ENCODE measurements at places on chromosomes 13 and 19. TPM values are rescaled to one million over a fixed set of nuclear protein-coding genes. Genes with fewer than 3 reads are reported as not detected.

The PAK4 gene
- total RNA-seq, result 10.2 TPM

The KLK13 gene
- total RNA-seq, result not detected

DNA sequence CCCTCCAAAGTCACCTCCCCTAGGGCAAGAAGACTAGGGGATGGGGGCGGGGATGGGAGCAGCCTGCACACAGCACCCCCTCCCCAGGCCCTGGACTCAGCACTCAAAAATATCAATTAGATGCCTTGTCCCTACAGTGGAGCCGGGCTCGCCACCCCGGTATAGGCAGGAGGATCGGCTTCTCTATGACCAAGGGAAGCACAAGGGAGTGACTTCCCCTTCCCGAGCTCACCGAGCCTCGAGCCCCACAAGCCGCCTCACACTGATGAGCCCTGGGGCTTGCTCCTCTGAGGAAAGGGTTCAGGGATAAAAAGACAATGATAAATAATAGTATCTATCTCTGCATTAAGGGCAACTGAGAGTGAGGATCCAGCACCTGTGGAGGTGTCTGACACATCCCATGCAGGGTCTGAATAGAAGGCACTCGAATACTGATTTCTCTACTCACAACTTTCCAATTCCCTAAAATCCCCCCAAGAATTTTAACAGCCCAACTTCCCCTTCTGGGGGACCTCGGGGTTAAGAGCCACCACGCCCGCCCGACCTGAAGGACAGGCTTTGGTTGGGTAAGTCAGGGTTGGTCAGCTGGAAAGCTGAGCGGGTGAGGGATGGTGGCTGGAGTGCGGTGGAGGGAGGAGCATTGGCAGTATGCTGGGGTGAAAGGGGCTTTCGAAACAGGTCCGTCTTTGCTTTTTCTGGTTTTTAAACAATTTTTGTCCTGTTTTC, 51.3 kb downstream of the STK24 start:
- no peak for DNase-seq

DNA sequence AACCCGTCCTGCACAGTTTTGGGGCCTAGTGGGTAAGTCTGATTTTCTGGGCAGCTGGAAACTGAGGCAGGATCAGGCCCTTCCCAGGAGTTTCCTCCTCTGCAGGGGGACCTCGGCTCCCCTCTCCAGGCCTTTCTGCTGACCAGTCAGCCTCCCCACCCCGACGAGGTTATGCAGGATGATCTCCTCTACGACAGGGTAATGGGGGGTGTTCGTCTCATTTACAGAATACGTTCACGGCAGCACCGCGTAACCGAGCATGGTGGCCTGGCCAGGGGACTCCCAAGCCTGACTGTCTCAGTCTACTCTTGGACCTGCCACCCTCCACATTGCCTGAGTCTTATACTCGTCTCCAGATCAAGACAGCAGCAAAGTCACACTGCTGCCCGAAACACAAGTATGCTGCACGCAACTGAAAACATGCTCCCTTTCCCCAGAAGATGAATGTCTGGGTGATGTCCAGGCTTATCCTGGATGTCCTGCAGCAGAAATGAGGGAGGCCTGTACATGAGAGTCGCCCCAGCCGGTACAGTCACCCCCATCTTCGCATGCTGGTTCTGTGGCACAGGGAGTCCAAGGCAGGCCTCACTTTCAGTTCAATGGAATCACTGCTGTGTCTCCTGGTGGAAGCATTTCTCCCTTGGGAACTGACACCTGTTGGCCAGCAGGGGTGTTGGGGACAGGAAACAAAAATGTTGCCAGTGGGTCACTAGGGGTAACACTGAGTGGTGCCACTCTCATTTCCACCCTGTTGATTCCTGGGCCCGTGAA, 120.8 kb downstream of the SOX1 start:
- DNase-seq, result no peak

The FCER2 gene
- 0.48 TPM for total RNA-seq

DNA sequence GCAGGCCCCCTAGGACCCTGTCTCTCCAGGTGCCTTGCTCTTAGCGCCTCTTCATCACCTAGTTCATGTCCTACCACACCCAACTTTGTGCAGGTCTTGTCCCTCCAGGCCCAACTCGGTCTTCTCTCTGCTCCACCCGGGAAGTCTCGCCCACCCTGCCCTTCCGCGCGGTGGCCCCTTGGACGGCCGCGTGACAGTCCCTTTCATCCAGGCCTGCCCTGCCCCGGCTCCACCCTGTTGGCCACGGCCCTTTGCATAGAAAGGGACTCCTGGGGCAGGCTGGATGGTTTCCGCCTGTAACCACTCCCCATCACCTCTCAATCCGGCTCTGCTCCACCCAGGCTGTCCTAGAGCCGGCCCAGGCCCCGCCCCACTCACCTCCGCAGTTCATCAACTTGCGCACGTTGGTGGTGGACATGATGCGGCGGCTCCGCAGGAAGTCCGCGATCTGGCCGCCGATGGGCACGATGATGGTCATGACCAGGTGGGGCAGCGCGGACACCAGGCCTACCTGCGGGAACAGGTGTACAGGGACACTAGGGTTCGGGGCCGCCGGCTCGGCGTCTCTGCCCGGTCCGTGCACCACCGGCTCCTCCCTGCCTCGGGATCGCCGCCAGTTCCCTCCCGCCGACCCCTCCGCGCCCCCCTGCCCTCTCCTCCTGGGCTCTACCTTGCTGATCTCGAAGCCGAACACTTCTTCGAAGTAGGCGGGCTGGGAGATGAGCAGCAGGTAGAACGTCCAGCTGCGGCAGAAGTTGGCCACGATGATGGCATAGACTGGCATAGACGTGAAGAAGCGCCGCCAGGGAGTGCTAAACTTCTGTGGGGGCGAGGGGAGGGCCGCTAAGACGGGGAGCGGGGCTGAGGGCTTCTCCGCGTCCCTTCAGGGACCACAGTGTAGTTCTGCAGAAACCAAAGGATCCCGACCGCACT, 7.2 kb downstream of the GFY start:
- no peak for DNase-seq

The ACTMAP gene
- 2.6 TPM for total RNA-seq

- no peak for DNase-seq
Observed at GRCh38 chr13:35567406-35567980, 91.0 kb upstream of the MAB21L1 start.

- no peak for DNase-seq
Observed at GRCh38 chr13:97141564-97142005, 80.5 kb upstream of the MBNL2 start.

The ZNF135 gene
- total RNA-seq, result 7.5 TPM

DNA sequence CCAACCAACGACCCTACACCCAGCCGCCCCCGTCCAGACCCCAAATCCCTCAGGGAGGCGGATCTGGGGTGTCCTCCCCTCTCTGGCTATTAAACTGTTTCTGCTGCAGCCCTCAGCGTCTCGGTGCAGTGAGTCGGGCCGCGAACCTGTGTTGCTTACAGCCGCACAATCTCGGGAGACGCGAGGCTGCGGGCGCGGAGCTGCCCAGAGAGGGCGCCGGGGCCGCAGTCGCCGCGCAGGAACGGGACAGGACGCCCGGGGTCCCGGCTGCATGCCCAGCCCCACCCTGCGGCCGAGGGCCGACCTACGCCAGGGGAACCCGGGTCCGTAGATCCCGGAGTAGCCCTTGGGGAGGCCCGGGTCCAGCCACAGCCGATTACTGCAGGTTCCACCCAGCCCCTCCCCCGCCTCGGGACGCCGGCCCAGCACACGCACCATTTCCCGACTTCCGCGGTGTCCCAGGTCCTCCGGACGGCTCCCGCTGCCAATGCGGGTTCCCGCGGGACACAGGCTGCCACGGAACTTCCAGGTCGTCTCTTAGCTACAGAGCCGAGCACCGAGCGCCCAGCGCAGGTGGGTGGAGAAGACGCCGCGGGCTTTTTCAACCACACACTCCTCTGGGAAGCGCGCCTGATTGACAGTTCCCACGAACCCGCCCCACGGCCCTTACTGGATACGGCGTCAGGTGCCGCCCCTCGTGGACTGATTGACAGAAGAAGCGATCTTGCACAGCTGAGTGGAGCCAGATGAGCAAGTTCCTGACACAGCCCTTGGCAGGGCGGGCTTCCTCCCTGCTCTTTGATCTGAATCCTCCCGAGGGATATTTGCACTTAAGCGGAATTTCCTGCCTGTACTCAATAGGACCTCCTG, at the start of gene ZNF799:
ZNF799 (minus strand) TSS at position 639 of the 870 bp plus-strand sequence; CDS start at position 438, 201 bp downstream.
- DNase-seq, result peak; percentile 96

DNA sequence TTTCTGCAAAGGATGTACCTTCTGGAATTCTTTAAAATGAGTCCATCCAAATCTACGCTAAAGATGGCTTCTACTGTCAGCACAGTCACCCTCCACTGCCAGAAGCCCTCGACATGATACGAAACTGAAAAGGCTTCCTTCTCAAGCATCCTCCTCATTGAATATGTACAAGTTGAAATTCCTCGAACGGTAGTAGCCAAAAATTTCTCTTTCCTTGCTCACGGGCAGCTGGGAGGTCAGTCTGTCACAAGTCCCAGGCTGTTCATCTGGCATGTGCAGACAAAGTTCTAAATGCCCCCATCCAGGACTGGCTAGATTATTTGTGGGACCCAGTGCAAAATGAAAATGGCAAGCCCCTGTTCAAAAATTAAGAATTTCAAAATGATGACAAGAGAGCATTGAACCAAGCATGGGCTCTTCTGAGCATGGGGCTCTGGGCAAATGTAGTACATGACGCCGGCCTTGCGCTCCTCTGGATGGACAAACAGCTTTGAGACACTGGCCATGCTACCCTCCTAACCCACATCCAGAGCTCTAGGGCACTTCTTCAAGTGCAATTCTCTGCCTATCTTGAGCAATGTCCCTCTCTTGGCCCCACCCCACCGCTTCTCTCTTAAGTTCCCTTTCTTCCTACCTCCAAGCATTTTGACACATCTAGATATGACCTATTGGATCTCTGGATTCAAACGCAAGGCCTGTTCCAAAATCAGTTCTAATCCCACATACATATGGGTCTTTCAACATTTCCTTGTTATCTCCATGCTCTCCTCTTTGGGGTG, 78.9 kb upstream of the FLT1 start:
- DNase-seq, result no peak

DNA sequence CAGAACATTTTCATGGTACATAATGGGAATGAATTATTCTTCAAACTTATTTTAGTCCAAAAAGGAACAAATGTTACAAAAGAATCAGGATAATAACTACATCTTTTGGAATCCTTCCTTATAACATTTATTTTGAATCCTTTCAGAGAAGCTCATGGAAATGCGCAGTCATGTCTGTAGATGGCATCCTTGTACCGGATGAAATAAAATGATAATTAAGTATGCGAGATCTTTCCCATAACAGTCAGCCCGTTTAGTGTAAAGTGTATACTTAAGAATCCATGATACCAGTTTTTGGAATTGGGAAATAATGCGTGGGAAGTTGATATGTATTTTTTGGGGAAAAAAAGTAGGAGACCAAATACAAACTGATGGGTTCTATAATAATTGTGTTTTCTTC, 418.8 kb downstream of the GPC5 start:
- no peak for DNase-seq

The IGSF23 gene
- total RNA-seq, result not detected

The FGF22 gene
- total RNA-seq, result not detected
